NCI-H510A (cell line): ENCODE measurements at places on chromosomes 13 and 19.

DNA sequence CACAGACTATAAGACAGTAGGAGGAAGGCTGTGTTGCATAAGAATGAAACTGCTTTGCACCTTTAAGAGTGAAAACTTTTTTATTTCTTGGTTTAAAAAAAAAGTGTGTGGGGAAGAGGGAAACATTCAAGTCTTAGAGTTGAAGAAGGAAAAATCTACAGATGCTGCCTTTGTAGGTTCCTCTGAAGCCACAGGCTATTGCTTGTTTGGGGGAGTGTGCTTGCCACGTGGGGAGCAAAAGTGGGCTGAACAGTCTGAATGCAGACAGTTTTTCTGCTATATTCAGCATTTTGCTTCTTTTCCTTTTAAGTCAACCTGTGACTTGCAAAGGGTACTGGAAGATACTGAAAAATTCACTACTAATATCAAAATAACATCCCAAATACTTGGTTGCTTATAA is 36.9 kb downstream of the EFNB2 start:
- DNase-seq = no peak

- DNase-seq = no peak
Observed at GRCh38 chr13:20721058-20721453, 17.6 kb downstream of the IL17D start.

- no peak for DNase-seq
Observed at GRCh38 chr13:113817860-113818691, 45.8 kb downstream of the GAS6 start.

DNA sequence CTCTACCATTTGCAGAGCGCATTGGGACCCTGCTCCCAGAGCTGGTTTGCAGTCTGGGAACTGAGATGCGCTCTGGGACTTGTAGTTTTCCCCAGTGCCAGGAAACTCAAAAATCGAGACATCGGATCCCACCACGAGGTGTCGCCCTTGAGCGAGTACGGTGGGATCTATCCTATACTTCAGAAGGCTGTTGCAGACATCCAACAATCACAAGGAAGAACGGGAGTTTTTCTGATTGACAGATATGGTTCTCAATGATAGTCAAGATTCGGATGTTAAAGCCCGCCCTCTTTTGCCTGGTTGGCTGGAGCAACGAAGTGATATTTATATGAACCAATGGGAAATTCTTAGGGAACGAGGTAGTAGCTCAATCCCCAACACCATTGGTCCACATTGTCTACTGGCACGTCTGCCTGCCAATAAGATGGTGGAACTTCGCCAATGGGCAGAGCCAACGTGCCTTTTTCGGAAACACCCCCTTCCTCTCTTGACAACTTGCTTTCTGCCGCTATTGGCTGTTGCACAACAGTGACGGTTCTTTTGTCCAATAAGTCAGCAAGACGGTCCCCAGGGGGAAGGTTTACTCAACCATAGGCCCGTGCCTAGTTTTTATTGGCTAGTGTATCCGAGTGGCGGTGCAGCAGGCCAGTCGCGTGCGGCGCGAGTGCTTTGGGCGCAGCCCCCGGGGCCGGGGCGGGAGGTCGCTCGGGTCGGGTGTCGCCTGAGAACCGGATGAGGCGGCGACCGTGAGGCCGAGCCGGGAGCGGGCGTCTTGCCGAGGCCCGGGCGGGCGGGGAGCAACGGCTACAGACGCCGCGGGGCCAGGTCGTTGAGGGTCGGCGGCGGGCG is at the start of gene DNM2:
DNM2 (plus strand) TSS at position 724 of the 849 bp plus-strand sequence. CDS start 164 bp downstream, outside the sequence.
- DNase-seq = peak; percentile 98

GRCh38 chr19:1408300-1409203 is 1.2 kb downstream of the DAZAP1 start:
- DNase-seq = no peak

- DNase-seq = no peak
Observed at GRCh38 chr13:59700281-59700680, 463.4 kb downstream of the DIAPH3 start.

DNA sequence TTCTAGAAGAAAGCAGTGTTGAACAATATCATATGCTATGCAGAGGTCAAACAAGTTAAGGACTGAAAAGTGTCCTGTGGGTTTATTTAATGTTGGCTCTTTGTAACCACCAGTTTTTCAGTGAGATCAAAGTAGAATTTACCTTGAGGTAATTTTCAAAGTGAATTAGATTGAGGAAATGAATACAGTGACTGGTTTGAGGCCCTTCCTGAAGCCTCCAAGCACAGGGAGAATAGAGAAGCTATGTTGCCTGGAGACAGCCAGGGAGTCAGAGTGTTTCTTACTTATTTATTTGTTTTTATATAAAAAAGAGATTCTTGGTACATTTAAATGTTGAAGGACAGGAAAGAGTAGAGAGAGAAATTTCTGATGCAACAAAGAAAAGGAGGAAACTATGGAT is 954.3 kb upstream of the SPRY2 start:
- no peak for DNase-seq

DNA sequence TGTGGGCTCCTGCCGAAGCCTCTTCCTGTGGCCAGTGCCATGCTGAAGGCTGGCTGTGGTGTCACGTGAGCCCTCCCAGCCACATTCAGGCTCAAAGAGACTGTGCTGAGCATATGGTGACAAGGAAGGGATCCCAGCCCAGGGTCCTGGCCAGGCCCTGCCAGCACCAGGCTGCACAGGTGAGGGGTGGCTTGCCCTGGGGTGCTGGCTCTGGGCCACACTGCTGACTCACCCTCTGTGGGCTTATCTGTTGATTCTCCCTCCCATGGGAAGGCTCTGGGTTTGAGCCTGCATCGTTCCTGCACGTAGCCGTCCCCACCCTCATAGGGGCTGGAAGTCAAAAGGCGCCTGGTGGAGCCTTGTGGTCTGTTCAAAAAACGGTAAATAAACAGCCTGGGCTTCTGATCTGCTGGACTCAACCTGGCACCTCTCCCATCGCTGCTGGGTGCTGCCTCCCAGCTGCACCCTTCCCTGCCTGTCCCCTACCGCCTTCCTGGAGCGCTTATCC is 31.1 kb downstream of the DNM2 start:
- no peak for DNase-seq

DNA sequence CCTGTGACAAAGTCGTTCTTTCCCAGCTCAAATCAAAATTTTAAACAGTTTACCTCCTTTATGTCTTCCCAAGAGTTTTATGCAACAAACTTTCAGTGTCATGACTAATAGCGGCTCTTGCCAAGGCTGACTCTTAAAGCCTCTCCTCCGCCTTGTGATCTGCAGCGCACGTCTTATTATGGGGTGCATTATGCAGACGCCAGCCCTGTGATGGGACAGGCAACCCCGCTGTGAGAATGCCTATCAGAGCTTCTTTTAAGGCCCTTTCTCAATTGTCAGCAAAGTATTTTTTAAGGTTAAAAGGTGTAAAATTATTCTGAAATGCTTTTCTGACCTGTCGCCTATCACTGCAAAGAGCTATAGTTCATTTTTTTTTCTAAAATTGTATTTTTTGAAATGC is 152.8 kb downstream of the SOX1 start:
- no peak for DNase-seq

- no peak for DNase-seq
Observed at GRCh38 chr13:74217811-74218210, 83.6 kb upstream of the KLF12 start.

DNA sequence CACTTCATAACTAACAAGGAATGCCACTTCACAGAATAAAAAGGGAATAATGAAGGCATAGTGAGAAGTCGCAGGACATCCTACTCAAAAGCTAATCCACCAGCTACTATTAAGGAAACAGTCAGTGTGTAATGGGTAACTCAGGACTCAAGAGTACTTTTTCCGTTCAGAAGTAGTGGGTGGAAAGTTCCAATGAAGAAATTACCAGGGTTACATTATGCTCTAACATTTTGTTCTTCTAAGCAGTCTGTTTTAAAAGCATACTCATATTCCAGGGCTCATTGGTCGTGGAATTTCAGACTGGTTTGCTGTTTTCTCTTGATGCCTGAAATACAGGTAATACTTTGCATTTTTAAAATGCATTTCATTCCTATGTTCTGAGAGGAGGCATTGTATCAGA is 222.4 kb upstream of the IRS2 start:
- DNase-seq = no peak

- DNase-seq = no peak
Observed at GRCh38 chr19:14102102-14102696, 11.6 kb upstream of the SAMD1 start.

GRCh38 chr19:14550201-14550754 is 20.9 kb downstream of the TECR start:
- DNase-seq = peak; percentile 33

DNA sequence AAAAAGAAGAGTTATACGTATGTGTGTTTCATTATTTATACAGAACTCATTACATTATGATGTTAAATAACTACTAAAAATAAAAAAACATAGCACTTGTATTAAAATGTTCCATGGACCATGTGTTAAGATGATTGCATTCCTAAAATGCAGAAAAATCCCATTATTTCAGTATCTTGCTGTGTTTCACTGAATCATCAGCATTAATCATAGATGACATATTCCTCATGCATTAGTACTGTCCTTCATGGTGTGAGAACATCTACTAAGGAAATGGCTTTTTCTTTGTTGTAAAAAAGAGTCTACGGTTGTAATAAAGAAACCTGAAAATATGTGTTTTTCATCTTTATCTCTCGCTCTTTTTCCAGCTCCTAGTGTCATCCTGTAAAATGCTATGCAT is 416.5 kb downstream of the FGF14 start:
- DNase-seq = no peak

DNA sequence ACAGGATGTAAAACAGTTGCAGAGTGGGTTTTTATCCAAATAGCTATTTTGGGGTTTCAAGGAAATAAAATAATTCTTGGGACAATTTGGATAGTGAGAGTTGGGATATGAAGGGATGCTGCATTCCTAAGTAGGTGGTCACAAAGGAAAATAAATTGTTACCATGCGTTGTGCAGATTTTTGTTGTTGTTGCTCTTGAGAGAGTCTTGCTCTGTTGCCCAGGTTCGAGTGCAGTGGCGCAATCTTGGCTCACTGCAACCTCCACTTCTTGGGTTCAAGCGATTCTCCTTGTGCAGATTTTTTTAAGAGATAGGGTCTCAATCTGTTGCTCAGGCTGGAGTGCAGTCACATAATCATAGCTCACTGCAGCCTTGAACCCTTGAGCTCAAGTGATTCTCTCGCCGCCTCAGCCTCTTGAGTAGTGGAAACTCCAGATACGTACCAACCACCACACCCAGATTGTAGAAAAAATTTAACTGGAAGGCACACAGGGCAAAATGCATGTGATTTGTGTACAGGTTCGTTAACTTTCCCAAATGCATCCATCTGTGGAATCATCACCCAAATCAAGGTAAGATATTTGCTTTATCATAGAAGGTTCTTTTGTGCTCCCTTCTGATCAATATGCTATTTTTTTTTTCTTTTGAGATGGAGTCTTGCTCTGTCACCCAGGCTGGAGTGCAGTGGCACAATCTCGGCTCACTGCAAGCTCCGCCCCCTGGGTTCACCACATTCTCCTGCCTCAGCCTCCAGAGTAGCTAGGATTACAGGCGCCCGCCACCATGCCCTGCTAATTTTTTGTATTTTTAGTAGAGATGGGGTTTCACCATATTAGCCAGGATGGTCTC is 16.0 kb downstream of the SLC1A5 start:
- no peak for DNase-seq

GRCh38 chr19:6087074-6087571 is 23.2 kb downstream of the RFX2 start:
- DNase-seq = peak; percentile 13

DNA sequence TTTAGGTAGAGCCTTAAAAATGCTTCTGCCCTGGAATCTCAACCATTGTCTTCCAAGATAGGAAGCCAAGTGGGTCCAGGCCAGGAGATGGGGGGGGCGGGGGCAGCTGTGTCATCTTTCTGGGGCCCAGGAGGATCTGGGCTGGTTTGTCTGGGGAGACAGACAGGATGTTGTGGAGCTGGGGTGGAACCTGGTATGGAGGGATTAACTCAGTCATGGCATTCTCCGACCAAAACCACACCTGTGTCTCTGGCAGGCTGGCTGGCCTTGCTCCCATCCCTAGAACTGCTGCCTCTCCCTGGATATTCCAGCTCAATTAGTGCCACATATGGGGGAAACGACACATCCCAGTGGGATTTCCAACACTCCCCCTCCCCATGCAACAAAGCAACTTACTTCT is 2.7 kb upstream of the MAP2K7 start:
- DNase-seq = no peak

- DNase-seq = no peak
Observed at GRCh38 chr13:113485545-113485944, 5.0 kb downstream of the DCUN1D2 start.

DNA sequence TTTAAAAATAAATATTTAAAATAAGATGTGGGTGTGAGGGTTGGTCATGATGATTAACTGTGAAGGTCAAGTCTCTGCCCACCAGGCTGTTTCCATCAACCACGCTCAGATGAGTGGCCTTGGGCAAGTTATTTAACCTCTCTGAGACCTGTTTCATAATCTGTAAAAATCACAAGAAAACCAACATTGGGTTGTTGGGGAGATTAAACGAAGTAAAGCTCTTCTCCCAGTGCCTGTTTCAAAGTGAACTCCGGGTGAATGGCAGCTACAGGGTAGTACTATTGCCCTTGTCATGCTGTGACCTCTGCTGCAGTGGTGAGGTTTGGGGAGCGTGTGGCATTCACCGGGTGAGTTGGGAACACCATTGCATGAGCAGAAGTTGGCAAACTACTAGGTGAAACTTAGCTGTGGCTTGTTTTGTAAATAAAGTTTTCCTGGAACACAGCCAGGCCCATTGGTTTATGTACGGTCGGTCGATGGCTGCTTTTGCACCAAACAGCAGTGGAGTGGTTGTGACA is 153.2 kb downstream of the USP12 start:
- DNase-seq = no peak

DNA sequence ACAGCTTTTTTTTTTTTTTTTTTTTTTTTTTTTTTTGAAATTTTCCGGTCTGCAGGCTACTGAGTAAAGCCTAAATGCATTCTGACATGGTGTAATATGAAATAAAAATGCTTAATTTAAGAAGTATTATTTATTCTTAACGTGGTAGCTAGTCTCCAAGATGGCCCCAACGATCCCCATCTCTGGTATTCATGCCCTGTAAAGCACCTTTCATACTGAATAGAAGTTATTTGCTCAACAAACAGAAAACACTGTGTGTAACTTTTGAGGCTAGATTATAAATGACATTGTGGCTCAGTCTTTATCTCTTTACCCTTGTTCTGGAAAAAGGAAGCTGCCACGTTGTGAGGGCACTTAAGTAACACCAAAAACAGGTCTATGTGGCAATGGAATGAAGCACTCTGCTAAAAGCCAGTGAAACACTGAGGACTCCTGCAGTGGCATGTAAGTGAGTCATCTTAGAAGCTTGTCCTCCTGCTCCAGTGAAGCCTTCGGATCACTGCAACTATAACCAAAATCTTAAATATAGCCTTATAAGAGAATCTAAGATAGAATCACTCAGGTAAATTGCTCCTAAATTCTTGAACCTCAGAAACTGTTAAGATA is 128.7 kb downstream of the UGGT2 start:
- no peak for DNase-seq

DNA sequence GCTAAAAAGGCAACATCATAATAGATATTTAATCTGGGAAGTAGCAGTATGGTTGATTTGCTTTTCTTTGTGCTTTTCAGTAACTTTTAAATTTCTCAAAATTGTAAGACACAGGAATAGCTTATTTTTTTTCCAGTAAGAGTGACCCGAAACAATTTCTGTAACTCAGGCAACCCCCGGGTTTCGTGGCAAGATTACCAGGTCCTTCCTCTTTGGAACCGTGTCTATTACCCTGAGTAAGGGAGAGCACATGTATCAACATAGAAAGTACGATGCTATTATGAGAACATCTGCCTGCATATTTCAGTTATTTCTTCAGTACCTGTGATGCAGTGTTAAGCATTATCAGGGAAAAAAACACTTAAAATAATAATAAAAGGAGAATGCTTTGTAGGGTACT is 64.1 kb downstream of the DOCK9 start:
- no peak for DNase-seq
